Endothelial cell (in vitro differentiated cells): ENCODE measurements at places on chromosomes 7 and 10. TPM values are rescaled to one million over a fixed set of nuclear protein-coding genes. Genes with fewer than 3 reads are reported as not detected.

COL1A2 gene
- total RNA-seq, result 169 TPM

MUC3A gene
- total RNA-seq, result 3.4 TPM

ZCWPW1 gene
- total RNA-seq, result 2.2 TPM

CALHM2 gene
- total RNA-seq, result 1.9 TPM

IFIT3 gene
- total RNA-seq, result 16.8 TPM

TACR2 gene
- total RNA-seq, result not detected

DNA sequence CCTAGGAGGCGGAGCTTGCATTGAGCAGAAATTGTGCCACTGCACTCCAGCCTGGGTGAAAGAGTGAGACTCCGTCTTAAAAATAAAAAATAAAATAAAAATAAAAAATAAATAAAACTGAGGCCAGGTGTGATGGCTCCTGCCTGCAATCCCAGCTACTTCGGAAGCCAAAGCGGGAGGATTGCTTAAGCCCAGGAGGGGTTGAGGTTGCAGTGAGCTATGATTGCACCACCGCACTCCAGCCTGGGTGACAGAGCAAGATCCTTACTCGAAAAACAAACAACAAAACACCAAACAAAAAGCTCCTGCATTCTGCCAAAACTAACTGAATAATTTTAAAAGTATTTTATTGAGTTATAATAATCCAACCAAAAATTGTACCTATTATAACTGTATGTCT is 36.2 kb downstream of the AGAP4 start:
- no peaks in the 10 kb centered on the region for H3K36me3 ChIP-seq
- peaks cover under 1% of the 10 kb centered on the region for H3K27me3 ChIP-seq
- DNase-seq, result no peak
- H3K4me3 ChIP-seq, result no peak overlapping the region

GRCh38 chr10:3455385-3456334 is 283.1 kb upstream of the PITRM1 start:
- peak overlapping the region; percentile 80 for H3K4me3 ChIP-seq
- H3K27ac ChIP-seq, result peak overlapping the region; percentile 97
- H3K27me3 ChIP-seq, result peaks cover 23% of the 10 kb centered on the region
- peaks cover 73% of the 10 kb centered on the region for H3K4me1 ChIP-seq

DNA sequence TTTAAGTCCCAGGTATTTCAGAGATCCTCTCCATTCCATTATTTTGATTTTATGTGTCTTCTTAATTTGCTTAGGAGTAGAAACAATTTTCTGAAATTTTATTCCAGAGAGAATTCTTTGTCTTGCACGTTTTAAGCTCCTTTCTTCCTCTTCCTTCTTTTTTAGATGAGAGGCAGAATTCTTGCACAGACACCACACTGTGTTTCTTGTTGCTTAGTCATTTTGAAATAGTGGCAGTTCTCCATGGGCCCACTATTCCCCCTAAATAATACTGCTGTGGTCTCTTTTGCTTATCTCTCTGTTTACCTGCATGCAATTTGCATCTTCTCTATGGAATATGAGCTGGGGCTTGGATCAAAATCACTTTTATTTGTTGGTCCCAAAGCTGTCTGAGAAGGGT is 54.3 kb upstream of the WAC start:
- peaks cover 10% of the 10 kb centered on the region for H3K4me1 ChIP-seq
- peaks cover 4% of the 10 kb centered on the region for H3K27me3 ChIP-seq
- H3K36me3 ChIP-seq, result no peaks in the 10 kb centered on the region
- no peak overlapping the region for H3K4me3 ChIP-seq
- no peak for DNase-seq

GRCh38 chr7:22219739-22220493 is 137.0 kb downstream of the RAPGEF5 start:
- peak overlapping the region; percentile 92 for H3K4me3 ChIP-seq
- peaks cover 5% of the 10 kb centered on the region for H3K27me3 ChIP-seq
- DNase-seq, result no peak
- H3K27ac ChIP-seq, result peak overlapping the region; percentile 99

DNA sequence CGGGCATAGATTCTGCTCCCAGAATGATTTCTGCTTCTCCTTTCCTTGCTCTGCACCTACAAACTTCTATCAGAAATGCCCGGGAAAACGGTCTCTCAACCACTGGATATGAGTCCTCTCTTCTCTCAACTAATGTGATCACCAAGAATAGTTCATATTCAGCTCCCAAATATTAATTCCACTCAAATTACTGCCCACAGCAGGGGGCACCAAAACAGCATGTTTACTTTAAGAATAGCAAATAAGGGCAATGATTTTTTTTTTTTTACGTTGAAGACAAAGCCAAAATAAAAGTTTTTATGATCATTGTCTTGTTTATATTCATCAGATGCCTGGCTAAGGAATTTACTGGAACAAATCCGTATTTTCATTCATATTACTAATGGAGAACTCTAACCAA is 94.9 kb upstream of the PRSS1 start:
- H3K4me1 ChIP-seq, result no peaks in the 10 kb centered on the region
- peaks cover 2% of the 10 kb centered on the region for H3K27me3 ChIP-seq
- no peaks in the 10 kb centered on the region for H3K36me3 ChIP-seq
- H3K4me3 ChIP-seq, result no peak overlapping the region
- no peak for DNase-seq

GRCh38 chr7:111470998-111471397 is 91.3 kb downstream of the IMMP2L start:
- peaks cover 3% of the 10 kb centered on the region for H3K4me1 ChIP-seq
- H3K27me3 ChIP-seq, result no peaks in the 10 kb centered on the region
- DNase-seq, result no peak
- H3K27ac ChIP-seq, result no peak overlapping the region
- H3K36me3 ChIP-seq, result no peaks in the 10 kb centered on the region
- no peak overlapping the region for H3K4me3 ChIP-seq
